GM12878 (cell line): ENCODE measurements at places on chromosomes 16 and 17. TPM values are rescaled to one million over a fixed set of nuclear protein-coding genes. Genes with fewer than 3 reads are reported as not detected.

RPS15A gene
- total RNA-seq: 2,387 and 2,491 TPM in 2 replicates

GRAPL gene
- total RNA-seq: 29.3 and 32.4 TPM in 2 replicates

DNA sequence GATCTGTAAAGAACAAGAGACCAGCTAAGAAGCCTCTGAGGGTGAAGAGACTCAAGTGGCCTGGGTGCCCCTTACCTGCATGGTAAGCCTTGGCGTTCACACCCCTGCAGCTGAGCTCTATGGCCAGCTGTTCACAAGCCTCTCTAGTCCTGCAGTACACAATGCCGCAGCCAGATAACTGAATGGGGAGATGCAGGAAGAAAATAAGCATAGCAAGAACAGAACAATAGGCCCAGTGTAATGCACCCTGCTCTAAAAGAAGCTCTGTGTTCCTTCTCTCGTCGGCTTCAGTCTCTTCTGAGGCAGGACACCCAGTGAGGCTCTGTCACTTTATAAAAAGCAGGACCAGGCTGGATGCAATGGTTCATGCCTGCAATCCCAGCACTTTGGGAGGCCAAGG is 5.4 kb downstream of the RECQL5 start:
- peaks cover 19% of the 10 kb centered on the region for H3K4me1 ChIP-seq
- no peak for DNase-seq
- peaks cover 3% of the 10 kb centered on the region for H3K36me3 ChIP-seq
- no peaks in the 10 kb centered on the region for H3K27me3 ChIP-seq
- H3K4me3 ChIP-seq: no peak overlapping the region

RND2 gene
- total RNA-seq: not detected in 2 replicates

GRCh38 chr16:30551781-30552180 is 6.4 kb downstream of the ZNF764 start:
- no peak overlapping the region for H3K27ac ChIP-seq
- no peak for DNase-seq
- H3K4me3 ChIP-seq: no peak overlapping the region
- H3K4me1 ChIP-seq: no peaks in the 10 kb centered on the region
